ENCODE measurements at places on chromosomes 7 and 10.

- no peak for DNase-seq
Observed at GRCh38 chr10:87622314-87623004, 37.2 kb upstream of the PAPSS2 start.

- no peak for DNase-seq
Observed at GRCh38 chr7:98360221-98361130, 40.4 kb downstream of the BAIAP2L1 start.

DNA sequence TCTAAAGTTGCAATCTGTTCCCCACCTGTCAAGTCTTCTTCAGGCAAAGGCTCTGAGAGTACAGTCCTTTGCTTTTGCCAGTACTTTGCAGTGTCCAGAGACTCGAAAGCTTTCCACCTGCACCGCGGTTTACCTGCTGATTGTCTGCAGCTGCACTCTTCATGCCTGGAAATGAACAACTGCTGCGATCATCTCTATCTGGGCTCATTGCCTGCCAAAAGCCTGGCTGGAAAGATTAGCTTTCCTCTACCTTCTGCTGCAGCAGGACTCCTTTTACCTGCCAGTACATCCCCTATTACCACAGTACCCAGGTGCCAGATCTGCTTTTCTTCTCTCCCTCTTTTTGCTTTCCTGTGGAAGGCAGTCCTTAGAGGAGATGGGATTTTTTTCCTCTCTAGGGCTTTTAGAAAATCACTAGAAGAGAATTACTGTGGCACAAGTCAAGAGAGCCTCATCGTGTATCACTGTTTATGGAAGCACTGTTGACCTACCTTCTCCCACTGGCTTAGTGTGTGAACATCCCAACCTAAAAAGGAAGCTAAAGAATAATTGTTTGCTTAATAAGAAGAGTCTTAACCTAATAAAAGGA, 2.2 kb downstream of the STRIP2 start:
- DNase-seq: no peak

DNA sequence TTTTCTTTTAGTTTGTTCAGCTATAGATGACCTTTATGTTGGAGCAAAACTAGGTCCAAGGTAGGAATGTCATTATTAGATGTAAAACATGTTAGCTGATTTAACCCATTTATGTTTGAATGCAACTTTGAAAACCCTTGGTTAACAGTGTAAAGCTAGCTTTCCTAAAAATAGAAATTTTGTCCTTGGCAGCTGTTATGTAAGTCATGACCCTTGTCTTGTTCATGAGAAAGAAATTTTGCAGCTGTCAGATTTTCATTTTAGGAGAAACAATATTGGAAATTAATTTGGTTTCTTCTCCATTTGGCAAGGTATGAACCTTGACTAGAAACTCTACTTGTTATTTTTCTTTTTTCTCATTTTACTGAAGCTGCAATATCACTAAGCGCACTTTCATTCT, 23.9 kb upstream of the CCAR1 start:
- no peak for DNase-seq

GRCh38 chr7:33062023-33062781, at the start of gene NT5C3A:
Gene NT5C3A (minus strand): TSS chr7:33062776. CDS start chr7:33062705, 71 bp downstream.
- peak; percentile 4 for DNase-seq

DNA sequence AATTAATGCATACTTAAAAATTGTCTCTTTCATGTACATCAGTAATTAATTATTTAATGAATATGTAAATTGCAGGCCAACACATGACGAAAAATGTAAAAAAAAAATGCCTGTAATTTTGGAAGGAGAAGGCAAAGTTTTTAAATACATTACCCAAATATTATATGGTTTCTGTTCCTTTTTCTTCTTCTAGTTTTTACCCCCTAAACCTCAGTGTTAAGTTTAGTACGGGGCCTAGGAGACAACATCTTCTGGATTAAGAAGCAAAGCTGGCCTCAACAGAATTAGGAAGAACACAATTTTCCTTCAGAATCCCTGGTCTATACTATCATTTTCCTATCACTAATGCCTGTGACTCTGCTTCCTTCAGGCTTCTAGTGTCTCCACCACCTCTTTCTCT, 459.3 kb upstream of the NRP1 start:
- DNase-seq: no peak

All from stimulated activated CD4-positive, alpha-beta T cell treated with anti-CD3 and anti-CD28 coated beads, Interleukin-1b, Interleukin-23, amount 100 ng/mL, for 24 hours (primary cell).